ENCODE measurements at places on chromosomes 11 and 22. TPM values are rescaled to one million over a fixed set of nuclear protein-coding genes. Genes with fewer than 3 reads are reported as not detected.

Gene KCNK7
- polyA plus RNA-seq, result 1.0 TPM

Gene MYO7A
- polyA plus RNA-seq, result 0.22 TPM

Gene ME3
- 2.2 TPM for polyA plus RNA-seq

Gene SMTNL1
- polyA plus RNA-seq, result not detected

- DNase-seq, result no peak
Measured at GRCh38 chr11:15159085-15159484, 44.4 kb downstream of the INSC start.

DNA sequence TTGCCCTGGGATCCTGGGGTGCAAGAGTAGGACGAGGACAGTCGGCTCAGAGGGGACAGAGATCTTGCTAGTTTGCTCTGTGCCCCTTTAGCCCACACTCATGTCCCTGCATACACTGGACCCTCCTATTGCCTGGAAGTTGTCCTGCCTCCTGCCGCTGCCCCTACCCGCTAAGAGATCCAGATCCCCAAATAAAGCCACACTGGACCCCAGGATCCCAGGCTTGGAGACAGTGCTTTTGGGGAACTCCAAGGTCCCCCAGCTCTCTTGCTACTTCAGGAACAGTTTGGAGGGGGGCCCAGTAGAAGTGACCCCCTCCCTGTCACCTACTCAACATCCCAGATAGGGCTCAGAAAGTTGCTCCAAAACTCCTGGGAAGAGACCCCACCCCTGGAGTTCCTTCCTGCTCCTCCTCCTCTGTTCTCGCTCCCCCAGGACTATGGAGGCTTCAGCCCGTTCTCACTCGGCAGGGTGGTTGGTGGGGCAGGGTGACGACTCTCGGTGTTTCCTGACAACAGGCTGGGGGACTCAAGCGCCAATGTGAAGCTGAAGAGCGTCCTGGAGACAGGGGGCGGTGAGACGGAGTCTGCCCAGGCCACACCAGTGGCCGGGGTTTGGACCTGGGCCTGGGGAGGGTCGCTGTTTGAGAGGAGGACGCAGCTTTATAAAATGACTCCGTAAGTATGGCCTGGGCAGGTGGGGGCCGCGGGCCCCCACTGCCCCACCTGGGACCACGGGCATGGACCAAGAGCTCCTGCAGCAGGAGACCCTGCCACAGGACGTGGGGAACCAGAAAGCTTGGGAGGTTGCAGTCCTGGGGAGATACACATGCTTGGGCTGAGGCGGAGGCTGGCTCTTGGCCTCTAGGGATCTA is 19.2 kb upstream of the TUB start:
- no peak for DNase-seq

- no peak for DNase-seq
Measured at GRCh38 chr11:73201249-73201648, 16.8 kb upstream of the P2RY2 start.

- DNase-seq, result peak; percentile 88
Measured at GRCh38 chr11:94767701-94768601, at the start of gene AMOTL1. TSS of gene AMOTL1 (plus strand) at chr11:94768356. CDS start at chr11:94768512, 156 bp downstream.

DNA sequence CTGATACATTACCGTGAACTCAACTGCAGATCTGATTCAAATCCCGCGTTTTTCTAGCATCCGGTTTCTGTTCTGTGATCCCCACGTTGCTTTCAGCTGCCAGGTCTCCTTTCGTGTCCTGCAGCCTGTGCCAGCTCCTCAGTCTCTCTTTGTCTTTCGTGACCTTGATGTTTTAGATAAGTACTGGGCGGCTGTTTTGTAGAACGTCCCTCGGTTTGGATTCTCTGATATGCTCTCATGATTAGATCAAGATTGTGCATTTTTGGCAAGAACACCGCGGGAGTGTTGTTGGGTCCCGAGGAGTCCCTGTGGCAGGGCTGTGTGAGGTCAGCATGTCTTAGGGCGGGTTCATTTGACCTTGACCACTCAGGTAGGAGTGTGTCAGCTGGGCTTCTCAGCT is 38.6 kb downstream of the KCNQ1 start:
- DNase-seq, result no peak

GRCh38 chr22:27730641-27731433 is 70.7 kb downstream of the MN1 start:
- no peak for DNase-seq
